ENCODE measurements at places on chromosomes 2 and 18.

GRCh38 chr2:208546860-208547650 is 140.5 kb downstream of the PTH2R start:
- DNase-seq = no peak

GRCh38 chr2:196244966-196245365 is 73.6 kb upstream of the STK17B start:
- DNase-seq = no peak

GRCh38 chr18:58580623-58581022 is 48.3 kb downstream of the ALPK2 start:
- DNase-seq = no peak

DNA sequence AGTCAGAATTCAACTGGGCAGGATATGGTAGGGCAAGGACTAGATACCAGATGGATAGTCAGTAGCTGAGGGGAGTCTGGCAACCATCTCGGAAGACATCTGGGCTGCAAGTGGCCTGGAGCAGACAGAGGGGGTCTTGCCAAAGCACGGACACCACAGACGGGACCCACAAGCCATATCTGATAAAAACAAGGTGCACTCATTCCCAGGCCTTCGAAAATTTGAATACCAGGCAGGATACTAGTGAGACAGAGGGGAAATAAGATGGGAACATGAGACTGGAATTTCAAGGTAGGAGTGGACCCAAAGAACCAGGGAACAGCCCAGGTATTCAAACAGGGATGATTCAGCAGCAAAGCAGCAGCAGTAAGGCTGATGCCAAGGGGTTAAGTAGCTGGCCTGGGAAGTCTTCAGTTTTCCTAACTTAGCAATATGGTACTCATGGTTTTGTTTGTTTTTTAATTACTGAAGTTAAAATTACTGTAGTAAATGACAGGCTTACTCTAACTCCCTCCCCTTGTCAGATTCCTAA is 144.9 kb upstream of the NCKAP5 start:
- DNase-seq = no peak

GRCh38 chr2:189592353-189592984 is 11.9 kb upstream of the SLC40A1 start:
- no peak for DNase-seq

DNA sequence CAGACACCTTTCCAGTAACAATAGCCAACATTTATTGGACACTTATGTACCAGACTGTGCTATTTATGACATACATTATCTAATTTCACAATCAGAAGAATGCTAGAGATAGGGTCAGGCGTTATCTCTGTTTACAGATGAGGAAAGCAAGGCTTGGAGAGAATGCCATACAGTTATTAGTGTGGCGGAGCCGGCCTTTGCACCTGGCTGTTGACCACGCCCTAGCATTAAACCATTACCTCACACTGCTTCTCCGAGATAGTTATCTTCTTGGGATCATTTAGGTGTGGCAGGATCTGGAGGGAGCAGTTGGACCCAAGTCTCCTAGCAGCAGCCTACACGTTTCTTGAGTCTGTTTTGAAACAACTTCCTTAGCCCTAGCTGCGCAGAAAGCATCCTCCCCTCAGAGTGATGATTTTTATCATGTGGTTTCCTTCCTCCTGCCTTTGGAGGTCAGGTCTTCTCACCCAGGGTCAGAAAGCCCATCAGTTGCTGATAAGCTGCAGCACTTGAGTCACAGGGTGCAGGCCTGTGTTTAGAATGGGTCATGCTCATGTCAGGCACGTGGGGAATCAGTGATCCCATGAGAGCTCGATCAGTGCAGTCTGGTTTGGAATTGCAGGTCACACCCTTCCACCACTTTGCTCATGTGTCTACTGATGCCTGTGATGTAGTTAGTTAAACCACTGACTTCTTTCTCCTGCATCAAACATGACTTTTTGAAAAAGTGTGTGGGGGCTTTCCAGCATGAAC is 118.2 kb downstream of the SPTBN1 start:
- DNase-seq = no peak

All from stimulated activated CD8-positive, alpha-beta memory T cell treated with anti-CD3 and anti-CD28 coated beads, Interleukin-4, amount 100 ng/mL, for 4 hours (primary cell).